RWPE1 (cell line): ENCODE measurements at places on chromosomes 12 and 14.

GRCh38 chr14:61876362-61877034, 114.3 kb downstream of the SNAPC1 start:
- DNase-seq = no peak

DNA sequence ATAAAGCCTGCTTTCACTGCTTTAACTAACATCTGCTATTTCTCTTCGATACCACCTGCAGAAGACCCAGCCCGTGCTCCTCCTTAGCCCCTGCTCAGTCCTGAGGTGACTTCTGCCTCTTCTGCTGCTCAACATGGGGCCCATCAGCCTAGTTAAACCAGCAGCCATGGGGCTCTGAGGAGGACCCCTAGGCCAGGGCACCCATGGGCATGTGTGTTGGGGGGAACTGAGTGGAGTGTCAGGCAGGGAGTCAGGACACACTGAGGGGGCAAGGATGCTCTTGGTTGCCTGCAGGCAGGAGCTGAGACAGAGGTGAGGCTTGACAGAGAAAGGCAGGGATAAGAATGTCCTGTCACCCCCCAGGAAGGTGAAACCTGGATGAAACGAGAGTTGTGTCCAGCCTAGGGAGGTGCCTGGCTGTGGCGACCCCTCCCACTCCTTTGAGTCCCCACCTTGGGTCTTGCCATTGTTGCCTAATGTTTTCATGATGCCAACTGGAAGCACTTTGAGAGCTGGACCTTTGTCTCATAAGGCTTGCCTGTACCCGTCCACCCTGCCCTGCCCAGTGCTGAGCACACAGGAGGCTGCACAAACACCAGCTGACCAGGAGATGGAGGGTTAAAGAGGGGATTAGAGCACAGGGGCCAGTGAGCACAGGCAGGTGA, 12.5 kb upstream of the RABGGTA start:
- no peak for DNase-seq

DNA sequence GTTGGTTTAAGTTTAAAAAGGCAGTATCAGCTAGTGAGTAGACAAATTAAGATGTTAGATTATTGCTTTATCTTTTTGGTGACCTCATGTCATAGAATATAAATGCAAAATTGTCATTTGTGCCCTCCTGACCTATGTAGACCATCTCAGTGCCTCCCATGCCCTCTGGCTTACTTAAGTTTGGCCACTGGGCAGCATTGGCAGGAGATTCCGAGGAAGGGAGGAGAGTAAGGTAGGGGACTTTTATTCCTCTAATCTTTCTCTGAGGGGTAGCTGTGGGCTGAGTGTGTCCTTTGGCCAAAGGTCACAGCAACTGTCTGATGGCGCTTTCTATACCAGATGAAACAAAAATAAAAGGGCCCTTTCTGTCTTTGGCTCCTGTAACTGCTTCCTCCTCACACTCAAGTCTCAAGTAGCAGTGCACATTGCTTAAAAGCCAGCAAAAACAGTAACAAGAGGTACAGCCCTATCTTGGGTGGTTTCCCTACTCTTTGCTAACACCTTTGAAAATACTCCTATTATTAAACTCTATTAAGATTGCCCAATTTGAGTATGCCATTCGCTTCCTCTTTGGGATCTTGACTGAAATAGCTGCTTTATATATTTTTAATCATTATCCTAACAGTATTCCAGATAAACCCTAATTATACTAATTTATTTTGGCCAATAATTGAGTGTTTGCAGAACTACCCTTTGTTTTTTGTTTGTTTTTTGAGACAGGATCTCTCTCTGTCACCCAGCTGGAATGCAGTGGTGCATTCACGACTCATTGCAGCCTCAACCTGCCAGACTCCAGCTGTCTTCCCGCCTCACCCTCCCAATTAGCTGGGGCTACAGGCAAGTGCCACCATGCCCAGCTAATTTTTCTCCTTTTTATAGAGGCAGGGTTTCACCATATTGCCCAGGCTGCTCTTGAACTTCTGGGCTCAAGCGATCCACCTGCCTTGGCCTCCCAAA, 56.5 kb upstream of the KCNH3 start:
- DNase-seq = no peak

- DNase-seq = no peak
These were observed 114.6 kb upstream of the KRAS start for GRCh38 chr12:25365340-25365730.

GRCh38 chr12:132079200-132079599, 64.9 kb downstream of the DDX51 start:
- no peak for DNase-seq

GRCh38 chr14:24943024-24943423, 106.9 kb downstream of the STXBP6 start:
- DNase-seq = no peak

- no peak for DNase-seq
These were observed 209.7 kb upstream of the FAR2 start for GRCh38 chr12:28939427-28939826.

DNA sequence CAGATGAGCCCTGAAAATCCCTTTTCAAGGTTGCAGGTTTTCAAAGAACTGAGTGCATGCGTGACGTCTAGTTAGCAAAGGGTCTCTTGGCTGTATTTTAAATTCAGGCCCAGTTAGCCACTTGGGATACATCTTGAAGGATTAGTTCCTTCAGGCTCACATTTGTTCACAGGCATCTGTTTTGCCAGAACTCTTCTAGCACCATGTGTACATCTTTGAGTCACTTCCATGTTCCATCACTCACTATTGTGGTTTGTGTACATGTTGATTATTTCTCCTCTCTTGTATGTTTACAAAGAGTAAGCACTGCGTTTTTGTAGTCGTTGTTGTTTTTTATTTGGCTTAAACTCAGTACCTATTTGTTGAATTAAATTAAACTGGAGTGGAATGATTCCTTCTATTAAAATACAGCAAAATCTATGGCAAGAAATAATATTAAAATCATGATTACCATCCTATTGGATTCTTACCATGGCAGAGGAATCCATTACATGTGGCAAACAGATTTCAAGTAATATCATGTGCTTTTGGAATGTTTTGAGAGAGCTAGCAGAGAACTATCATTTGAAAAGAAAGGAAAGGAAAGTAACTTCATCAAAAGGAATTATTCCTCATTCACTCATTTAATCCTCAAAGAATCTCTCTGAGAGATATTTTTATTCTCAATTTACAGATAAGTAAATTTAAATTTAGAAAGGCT, 438.9 kb upstream of the FAR2 start:
- no peak for DNase-seq

GRCh38 chr12:27790179-27790578, 10.1 kb upstream of the MANSC4 start:
- DNase-seq = no peak

- no peak for DNase-seq
These were observed 94.5 kb upstream of the CPM start for GRCh38 chr12:69027411-69027881.

DNA sequence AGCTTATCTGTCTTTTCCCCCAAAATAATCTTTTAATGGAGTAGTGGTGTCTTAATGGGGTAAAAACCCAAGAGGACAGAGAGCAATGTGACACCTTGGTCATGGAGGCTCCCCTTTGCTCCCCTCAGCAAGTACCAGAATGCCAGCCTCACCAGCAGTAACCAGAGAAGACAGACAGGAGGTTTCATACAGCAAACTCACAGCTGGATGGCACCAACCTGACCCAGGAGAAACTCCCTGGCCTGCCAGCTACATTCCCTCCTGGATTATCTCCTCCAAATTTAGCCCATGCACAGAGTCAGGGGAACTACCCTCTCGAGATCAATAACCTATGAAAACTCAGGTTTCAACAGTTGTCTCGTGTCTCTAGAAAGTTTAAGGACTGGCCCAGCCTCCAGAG, 15.9 kb downstream of the BHLHE41 start:
- DNase-seq = no peak

- no peak for DNase-seq
These were observed 119.6 kb downstream of the MED13L start for GRCh38 chr12:116157845-116158267.

DNA sequence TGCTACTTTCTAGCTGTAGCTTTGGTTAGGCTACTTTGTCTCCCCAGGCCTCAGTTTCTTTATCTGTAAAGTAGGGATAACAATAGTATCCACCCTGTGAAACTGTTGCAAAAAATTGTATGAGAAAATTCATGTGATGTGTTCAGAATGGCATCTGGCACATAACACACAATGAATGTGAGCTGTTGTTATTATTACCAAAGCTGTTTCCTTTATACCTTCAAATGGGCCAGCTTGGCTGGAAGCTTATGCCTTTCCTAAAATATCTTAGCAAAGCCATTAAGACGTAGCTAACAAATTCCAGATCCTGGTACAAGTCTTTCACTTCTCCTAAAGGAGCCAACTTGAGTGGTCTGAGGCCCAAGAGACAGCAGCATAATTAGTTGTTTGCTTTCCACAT, 25.2 kb upstream of the MANSC4 start:
- DNase-seq = no peak

- no peak for DNase-seq
These were observed 6.6 kb downstream of the CAPRIN2 start for GRCh38 chr12:30748147-30748546.

DNA sequence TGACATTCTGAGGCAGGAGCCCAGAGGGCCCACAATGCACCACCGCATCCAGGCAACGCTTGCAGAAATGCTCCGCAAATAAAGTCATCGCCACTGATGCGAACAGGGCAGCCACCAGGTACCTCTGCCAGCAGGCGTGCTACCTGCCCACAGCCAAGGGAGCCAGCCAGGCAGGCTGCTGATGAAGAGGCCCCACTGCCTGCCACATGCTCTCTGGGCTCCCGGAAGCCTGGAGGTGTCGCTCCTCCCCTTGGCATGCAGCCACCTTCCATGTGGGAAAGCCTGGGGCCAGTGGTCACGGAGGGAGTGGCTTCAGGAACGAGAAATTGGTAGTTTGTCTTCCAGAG, 14.7 kb downstream of the GPR132 start:
- peak; percentile 61 for DNase-seq

GRCh38 chr14:56794088-56794556, 16.2 kb downstream of the OTX2 start:
- DNase-seq = no peak

DNA sequence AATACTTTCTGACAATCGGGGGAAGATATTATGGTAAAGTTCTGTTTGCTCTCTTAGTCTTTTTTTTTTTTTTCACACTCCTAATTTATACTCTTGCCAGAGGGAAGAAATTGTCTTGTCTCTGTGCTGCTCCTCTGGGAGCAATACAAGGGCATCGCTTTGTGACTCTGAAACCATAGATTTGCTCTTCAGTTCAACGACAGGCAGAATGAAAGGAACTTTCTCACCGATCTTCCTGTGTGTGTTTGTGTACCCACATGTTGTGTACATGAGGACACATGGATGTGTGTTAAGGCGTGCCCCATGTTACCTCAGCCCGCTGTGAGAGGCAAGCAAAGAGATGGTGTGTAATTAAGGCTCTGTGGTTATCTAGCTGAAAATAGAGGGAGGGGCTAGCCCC, 457.6 kb downstream of the EGLN3 start:
- DNase-seq = no peak

DNA sequence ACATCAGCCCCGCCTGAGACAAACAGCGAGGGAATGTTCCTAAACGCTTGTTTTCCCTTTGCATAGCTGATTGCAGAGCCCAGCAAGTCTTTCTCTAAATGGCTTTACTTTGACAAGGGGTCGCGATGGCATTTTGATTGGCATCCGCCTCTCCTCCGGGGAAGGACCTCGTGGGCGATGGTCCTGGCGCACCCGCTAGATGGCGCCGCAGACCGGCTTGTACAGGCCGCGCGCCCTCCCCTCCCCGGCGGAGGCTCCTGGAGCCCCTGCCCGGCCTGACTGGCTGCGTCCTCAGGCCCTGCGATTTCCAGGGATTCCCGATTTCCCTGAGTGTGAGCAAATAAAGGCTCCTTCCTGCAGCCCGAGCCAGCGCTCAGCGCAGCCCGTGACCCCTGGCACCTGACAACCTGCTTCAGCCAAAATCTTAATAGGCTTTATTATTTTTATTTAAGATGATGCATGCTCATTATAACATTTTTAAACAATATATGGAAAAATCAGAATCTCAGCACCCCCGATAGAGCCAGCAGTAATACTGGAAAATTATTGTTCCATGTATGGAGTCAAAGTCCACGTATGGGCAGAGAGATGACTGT, 468.3 kb downstream of the AACS start:
- DNase-seq = peak; percentile 42

- peak; percentile 72 for DNase-seq
These were observed 780 bp downstream of the TBC1D15 start for GRCh38 chr12:71840231-71840847.

GRCh38 chr12:113154351-113154973, 4.9 kb downstream of the CFAP73 start:
- DNase-seq = no peak

DNA sequence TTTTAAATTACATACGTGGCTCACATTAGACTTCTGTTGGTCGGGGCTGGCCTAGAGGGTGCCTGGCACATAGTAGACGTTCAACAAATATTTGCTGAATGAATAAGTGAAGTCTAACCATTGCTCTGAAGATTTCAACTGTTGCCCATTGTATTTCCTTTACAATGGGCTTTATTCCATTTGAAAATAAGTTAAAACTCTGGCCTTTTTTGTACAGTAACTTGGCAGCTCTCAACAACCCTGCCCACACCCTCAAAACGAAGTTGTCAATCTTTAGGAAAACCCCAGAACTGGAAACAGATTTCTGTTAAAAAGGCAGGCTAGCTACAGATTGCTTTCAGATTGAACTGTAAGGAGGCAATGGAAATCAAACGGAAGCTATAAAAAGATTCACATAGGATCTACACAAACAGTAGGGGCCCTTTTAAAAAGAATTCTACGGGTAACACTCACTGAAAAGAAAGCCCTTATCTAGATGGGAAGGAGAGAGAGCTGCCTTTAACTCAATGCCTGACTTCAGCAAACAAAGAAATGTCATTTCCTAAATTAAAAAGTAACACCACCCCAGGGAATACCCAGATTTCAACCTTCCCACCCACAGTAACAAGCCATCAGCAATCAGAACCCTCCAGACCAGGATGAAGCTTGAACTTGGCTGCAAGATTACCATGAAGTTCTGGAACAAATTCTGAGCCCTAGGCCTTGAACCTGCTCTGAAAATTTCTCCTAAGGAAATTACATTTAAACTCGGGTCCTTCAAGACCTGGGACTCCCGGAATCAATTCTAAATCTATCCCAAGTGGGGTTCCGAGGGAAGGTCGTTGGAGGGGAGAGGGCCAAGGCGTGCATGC, 1.4 kb downstream of the WSB2 start:
- DNase-seq = no peak

DNA sequence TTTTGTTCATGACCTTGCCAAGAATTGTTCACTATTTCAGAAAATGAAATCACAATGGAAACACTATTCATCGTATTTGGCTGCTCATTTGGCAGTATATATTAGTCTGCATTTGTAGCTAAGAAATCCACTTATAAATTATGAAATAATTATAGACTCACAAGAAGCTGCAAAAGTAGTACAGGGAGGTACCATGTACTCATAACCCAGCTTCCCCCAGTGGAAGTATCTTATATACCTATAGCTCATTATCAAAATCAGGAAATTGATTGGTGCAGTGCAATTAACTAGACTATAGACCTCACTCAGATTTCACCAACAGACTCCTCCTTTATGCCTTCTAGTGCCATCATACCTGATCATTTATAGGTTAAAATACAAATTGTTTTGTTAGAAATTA, 178.8 kb upstream of the VASH1 start:
- DNase-seq = no peak
